ENCODE measurements at places on chromosomes 5 and 9.

DNA sequence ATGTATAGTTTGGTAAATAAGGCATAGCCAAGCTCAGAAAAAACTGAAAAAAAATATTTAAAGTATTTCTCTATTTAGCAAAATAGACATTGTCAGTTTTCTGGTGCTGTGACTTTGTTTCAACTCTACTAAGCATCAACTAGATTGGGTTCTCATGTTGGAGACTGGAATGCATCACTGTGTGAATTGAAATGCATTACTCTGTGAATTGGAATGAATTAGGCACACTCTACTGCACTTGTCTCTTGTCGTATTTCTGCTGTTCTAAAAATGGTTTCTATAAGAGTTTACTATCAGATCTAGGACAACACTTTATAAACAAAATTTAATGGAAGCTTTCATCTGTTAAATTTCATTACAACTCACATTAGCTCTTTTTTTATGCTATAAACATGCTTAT, 1772.2 kb downstream of the MAT2B start:
- DNase-seq = no peak

DNA sequence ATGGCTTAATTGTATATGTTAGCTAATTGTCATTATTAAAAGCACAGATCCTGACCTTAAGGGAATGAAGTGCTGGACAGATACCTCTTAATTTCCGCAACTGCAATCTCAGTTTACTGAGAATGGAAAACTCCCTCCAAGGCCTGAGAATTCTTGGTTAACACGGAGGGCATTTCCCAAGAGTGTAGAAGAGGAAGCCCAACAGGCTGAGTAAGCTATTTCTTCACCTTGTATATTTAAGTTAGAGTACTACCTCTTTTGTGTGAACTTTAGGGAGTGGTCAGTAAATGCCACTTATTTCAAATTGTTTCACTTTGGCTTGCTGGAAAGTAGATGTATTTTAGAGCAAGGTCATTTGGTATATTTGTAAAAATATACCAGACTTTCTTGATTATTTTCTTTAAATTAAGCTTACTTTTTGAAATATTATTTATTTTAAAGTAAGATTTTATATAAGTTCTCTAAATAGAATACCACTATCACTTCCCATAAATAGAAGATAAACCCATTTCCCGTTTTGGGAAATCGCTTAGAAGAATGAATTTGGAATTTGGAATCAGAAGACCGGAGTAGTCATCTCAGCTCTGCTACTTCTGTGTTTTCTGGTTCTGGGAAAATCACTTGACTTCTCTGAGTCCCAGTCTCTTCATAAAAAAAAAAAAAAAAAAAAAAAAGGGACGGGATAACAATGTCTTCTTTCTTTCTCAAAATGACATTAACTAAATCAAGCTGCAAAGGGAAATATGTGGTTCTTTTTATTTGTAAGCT, 26.0 kb upstream of the C9orf72 start:
- DNase-seq = no peak

GRCh38 chr9:126294331-126295081, 32.1 kb upstream of the MVB12B start:
- DNase-seq = no peak

DNA sequence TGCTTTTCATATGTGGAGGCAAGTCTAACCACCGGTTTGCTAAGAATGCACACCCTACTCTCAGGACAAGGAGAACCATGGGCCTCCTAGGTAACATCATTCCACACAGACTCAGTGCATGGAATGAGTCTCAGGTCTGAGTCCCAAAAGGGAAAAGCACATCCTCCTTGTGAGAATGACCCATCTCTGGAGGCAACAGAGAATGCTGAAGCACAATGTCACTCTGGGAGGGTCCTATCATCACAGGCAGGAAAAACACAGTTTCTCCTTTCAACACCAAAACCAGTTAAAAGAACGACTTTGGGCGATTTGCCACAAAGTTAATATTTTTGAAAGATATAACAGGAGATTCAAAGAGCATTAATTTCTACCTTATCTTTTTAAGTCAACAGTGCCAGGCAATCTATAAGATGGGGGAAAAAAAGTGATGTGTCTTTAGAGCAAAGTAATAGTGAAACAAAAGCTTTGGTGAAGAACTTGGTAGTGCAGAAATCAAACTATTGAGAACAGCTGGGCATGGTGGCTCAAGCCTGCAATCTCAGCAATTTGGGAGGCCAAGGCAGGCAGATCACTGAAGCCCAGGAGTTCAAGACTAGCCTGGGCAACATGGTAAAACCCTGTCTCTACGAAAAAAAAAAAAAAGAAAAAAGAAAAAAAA, 97.3 kb downstream of the OXCT1 start:
- peak; percentile 50 for DNase-seq

DNA sequence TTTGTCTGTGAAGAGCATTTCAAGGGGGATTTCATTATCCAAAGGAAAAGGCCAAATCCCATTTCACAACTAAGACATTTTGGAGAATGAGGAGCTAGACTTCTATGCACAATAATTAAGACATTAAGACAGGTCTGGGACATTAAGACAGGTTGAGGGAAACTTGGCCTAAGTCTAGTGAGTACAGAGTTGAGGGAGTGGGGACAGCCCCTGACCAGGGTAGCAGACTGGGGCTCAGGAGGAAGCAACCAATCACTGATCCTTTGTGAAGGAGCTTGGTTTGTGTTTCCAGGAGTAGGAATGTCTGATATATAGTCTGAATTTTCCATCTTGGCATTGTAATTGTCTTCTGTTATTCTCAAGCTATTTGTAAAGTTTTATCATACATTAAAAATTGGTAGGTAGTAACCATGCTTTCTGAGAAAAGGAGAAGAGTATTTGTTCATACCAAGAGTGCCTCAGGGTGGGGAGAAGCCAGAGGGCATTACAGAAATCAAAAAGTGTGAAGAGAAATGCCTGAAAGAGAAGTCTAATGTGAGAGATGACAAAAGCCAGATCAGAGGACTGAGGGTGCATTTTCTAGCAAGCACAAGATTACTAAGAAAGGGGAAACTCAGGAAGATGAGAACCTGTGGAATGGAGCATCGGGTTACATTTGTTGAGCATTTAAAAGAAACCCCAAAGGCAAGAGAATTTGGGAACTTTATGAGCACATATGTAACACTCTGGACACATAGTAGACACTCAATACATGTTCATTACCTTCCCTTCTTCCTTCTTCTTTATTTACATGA, 189.3 kb upstream of the PIK3R1 start:
- no peak for DNase-seq

- DNase-seq = peak; percentile 7
Observed at GRCh38 chr5:35963381-35963843, 25.0 kb upstream of the CAPSL start.

DNA sequence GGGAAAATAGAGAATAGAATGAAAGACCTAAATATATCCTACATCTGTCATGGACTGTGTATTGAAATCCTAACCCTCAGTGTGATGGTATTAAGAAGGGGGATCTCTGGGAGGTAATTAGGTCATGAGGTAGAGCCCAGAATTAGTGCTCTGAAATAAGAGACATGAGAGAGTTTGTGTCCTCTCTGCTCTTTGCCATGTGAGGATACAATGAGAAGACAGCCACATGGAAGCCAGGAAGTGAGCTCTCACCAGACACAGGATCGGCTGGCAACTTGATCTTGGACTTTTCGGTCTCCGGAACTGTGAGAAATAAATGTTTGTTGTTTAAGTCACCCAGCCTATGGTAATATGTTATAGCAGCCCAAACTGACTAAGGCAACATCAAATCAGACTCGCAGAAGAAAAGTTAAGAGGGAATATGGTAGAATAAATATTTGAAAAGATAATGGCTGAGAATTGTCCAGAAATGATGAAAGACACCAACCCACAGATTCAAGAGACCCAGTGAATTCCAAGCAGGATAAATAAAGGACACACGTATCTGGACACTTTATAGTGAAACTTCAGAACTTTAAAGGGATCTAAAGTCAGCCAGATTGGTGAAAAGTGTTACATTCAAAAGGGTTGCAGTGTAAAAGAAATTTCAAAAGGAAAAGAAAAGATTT, 12.7 kb upstream of the SLC36A1 start:
- no peak for DNase-seq

DNA sequence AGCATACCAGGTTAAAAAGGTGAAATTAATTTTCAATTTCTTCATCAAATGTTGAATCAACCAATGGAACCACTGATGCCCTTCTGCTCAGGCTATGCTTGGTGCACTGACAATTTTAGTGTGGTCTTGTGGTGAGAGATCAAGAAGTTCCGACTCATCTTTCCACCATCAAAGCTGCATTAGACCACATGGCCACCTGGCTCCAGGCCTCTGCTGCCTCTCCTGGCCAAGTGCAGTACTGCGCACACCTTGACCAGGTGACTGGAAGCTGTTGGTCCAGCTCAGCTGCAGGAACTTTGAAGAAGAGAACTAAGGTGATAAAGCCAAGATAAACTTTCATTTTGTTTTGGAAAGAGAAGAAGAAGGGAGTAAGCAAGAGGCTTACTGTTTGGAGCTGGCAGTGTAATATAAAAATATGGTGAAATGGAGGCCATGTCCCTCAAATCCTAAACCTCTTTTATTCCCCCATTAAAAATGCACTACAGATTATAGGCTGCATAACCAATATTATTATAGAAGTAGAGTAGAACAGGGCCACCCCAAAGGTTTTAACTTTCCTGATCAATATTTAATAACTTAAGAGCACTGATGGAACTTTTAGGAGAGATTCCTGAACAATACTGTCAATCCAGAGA, 315.5 kb upstream of the C9orf72 start:
- DNase-seq = peak; percentile 15

GRCh38 chr9:16654596-16655126, 215.8 kb downstream of the BNC2 start:
- no peak for DNase-seq

DNA sequence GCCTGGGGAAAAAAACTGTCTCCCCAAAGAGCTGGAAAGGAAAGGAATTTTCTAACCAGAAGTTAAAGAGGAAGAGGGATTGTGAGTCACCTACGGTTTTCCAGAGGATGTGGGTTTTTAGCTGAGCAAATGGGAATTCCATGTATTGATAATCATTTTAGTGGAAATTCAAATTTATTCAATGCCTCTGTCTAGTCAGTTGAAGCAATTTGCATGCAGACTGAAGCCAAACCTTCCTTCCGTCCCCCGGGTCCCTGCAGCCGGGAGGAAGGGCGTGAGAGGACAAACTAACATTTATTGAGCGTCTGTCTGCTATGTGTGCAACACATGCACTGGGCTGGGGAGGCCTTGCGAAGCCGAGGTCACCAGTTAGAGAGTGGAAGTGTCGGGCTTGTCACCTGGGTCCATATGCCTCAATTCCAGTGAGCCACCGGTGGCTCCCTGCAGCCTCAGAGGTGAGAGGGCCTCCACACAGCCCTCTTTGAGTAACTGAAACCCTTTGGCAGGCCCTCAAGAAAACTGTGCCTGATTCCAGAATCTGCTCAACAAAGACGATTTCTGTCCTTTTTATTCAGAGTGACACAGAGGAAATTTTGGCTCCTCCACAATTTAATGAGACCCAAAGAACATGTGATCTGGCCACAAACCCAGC, 70.3 kb downstream of the COL27A1 start:
- no peak for DNase-seq

GRCh38 chr9:136020206-136020605, 59.0 kb upstream of the UBAC1 start:
- no peak for DNase-seq

DNA sequence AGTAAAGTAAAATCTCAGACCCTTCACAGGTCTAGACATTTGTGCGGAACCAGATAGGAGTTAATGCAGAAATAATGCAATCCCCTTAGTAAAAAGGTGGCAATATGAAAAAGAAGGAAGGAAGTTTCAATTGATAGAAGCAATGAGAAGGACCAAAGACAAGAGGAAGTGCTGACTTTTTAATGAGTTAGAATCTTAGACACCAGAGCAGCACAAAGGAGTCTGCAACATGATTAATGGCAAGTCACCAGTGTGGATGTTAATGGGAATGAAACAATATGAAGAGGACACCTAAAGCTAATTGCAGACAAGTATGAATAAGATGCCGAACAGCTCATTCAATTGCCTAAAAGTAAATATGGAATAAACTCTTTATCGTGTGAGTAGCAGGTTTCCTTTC, 50.9 kb downstream of the MEGF9 start:
- DNase-seq = no peak

GRCh38 chr5:151667083-151667482, 19.6 kb downstream of the SPARC start:
- DNase-seq = no peak

GRCh38 chr9:107705521-107705920, 216.0 kb upstream of the KLF4 start:
- no peak for DNase-seq

GRCh38 chr5:77369566-77369965, 122.5 kb downstream of the WDR41 start:
- DNase-seq = no peak

- no peak for DNase-seq
Observed at GRCh38 chr5:8012131-8012977, 143.4 kb downstream of the MTRR start.

GRCh38 chr9:126449725-126450667, 123.4 kb downstream of the MVB12B start:
- DNase-seq = no peak

- no peak for DNase-seq
Observed at GRCh38 chr5:122358372-122358979, 46.4 kb downstream of the SNCAIP start.

DNA sequence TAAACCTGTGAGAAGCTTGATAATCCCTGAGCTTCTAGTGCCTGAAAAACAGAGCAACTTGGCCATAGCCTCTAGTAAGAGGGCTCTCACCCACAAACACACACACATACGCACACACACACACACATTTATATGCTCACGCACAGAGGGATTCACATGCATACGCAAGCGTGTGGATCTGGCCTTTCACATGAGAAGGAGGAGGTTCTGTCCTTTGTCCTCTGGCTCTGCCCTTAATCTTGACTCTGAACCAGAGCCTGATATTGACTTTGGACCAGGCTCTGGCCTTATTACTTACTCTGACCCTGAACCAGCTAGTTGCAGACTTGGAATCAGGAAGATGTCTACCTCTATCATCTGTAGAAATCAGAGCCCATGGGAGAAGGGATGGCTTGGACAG, 10.0 kb upstream of the P4HA2 start:
- no peak for DNase-seq

GRCh38 chr9:84969084-84969483, 299.6 kb downstream of the NTRK2 start:
- no peak for DNase-seq

GRCh38 chr9:122812736-122813135, 12.8 kb downstream of the OR1K1 start:
- no peak for DNase-seq

DNA sequence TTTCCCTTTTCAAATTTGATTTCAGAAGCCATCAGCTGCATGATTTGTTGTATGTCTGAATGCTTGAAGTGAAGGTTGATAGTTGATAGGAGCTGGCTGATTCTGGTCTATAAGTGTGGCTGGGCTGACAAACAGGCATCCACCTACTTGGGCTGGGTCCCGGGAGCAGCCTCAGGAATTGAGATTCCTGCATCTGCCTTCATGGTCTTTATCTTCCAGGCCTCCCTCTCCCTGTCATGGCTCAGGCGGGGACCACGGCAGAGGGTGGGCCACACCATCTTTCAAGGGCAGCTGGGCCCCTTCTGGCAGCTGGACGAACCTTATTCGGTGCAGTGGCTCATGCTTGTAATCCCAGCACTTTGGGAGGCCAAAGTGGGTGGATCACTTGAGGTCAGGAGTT, 55.9 kb downstream of the ROPN1L start:
- no peak for DNase-seq

GRCh38 chr9:131236761-131237160, 39.5 kb downstream of the FAM78A start:
- DNase-seq = no peak

- no peak for DNase-seq
Observed at GRCh38 chr5:9099689-9100088, 446.2 kb downstream of the SEMA5A start.
